Heart left ventricle (tissue), 16 donors: ENCODE measurements at places on chromosomes 7 and 10. TPM values are rescaled to one million over a fixed set of nuclear protein-coding genes. Genes with fewer than 3 reads are reported as not detected.

SOSTDC1 gene
- 0.50 TPM for total RNA-seq

CCDC126 gene
- 10.7 TPM for total RNA-seq

NUTM2D gene
- 2.9 TPM for total RNA-seq

CDK14 gene
- total RNA-seq, result 37.7 TPM

CLDN3 gene
- not detected for total RNA-seq

KCNMA1 gene
- total RNA-seq, result 8.7 TPM
